SHP77 (cell line): ENCODE measurements at places on chromosomes 16 and 17.

DNA sequence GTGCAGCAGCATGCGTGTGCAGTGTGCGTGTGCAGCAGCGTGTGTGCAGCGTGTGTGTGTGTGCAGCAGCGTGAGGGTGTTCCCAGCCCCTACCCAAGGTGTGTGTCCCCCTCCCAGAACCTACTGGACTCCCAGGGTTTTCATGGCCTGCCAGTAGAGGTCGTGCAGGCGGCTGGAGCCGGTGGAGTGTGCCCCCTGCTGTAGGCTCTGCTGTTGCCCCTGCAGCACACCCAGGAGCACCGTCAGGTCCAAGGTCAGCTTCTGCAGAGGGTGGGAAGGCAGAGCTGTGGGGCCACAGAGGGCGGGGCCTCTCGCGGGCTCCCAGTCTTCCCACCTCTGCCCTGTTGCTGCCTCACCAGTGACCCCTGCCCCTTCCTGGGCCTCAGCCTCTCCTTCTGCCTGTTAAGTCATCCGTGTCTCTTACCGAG is 14.9 kb downstream of the MYBBP1A start:
- no peak for DNase-seq

DNA sequence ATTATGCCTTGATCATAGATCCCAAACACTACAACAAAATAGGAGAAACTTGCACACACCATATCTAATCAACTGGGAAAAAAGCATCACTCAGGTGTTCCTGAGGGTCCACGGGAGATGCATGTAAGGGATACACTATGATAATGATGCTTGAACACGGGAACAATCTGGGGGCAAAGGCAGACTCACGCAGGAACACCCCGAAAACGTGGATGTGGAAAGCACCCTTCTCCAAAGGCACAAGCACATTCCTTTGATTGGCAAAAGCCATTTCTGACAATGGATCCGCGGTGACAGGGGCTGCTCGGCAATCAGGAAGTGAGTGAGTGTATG is 1.3 kb downstream of the ZNF652 start:
- no peak for DNase-seq

GRCh38 chr17:19812407-19812806 is 55.3 kb downstream of the ULK2 start:
- DNase-seq: peak; percentile 23

GRCh38 chr16:11053916-11054460 is 109.6 kb downstream of the CLEC16A start:
- DNase-seq: no peak

- DNase-seq: no peak
Observed at GRCh38 chr16:8966817-8967131, 3.1 kb upstream of the USP7 start.
